CD4-positive, CD25-positive, alpha-beta regulatory T cell (primary cell): ENCODE measurements at places on chromosomes 5 and 9.

DNA sequence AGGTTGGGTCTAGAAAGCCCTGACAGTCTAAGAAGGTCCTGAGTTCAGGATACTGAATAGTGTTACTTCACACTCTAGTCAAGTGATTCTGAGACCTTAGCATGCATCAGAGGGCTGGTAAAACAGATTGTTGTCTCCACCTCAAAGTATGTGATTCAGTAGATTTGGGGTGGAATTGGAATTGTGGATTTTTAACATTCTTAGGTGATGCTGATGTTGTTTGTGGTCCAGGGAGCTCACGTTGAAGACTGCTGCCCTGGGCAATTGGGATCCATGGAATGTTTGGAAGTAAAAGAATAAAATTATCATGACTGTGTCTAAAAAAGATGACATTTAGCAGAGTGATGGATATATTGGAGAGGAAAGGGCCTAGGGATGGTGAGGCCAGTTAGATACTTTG, 75.6 kb downstream of the VCAN start:
- DNase-seq = no peak

GRCh38 chr5:1178529-1179382, 22.6 kb upstream of the SLC6A19 start:
- no peak for DNase-seq

DNA sequence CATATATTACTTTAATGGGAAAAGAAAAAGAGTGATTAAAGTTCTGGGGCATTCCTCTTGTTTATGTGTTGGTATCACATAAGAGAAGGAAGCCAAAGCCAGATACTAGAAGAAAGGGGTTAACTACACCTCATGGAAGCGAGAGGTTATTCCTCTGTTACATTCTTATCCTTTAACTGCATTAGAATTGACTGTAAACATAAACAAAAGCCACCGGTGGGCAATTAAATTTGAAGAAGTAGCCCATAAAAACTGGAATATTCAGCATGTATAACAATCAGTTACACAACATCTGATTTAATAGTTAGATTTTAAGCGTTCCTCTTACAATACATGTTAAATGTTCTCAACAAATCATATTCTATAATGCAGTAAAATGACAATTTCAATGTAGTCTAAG, 18.8 kb downstream of the POU5F2 start:
- no peak for DNase-seq

DNA sequence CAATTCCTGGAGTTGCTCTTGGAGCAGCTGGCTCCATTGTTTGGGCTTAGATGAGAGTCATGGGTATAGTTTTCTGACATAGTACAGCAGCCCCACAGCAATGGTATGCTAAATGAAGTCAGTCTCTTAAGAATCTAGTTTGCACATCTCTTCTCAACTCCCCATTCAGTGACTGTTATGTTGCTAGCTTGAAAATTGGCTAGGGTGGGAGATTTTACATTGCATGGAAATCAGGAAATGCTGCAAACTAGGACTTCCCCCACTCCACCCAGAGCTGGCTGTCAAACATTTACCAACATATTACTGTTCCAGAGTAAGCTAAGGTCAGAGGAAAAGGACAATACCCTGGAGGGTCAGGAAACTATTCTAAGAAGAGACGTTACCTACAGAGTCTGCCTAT, 17.6 kb upstream of the FCHO2 start:
- DNase-seq = no peak

GRCh38 chr5:41966401-41967105, 41.5 kb downstream of the FBXO4 start:
- DNase-seq = no peak

DNA sequence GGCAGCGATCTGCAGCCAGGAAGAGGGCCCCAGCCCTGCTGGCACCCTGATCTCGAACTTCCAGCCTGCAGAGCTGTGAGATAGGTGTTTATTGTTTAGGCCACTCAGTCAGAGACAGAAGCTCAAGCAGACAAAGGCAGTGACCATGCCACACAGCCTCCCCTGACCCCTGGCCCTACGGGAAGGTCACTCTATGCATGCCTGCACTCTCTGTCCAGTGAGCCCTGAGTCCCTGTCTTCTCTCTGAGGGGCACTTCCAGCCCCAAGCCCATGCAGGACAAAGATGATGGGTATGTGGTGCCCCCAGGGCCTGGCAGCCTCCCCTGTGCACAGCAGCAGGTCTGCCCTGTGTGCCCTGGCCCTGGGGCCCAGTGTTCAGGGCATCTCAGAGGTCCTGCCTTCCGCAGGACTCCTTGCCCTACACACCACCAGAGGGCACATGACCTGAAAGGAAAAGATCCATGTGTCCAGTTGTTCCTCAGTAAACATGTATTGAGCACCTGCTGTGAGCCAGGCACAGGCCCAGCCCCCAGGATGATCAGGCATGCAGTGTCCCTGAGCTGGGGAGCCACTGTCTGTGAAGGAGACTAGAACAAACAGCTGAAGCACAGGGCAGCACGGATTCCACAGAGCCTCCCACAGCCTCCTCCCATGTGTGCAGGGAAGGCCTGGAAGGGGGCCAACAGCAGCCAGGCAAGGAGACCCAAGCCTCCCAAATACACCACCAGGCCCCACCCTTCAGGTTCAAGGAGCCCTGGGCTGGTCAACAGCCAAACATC, 109.3 kb downstream of the ATPSCKMT start:
- DNase-seq = no peak
